ENCODE measurements at places on chromosomes 4 and X. TPM values are rescaled to one million over a fixed set of nuclear protein-coding genes. Genes with fewer than 3 reads are reported as not detected.

PDS5A gene
- 56.6 TPM for total RNA-seq

ZAR1 gene
- not detected for total RNA-seq

CNGA1 gene
- 0.60 TPM for total RNA-seq

CXCL1 gene
- total RNA-seq: 2.2 TPM

DNA sequence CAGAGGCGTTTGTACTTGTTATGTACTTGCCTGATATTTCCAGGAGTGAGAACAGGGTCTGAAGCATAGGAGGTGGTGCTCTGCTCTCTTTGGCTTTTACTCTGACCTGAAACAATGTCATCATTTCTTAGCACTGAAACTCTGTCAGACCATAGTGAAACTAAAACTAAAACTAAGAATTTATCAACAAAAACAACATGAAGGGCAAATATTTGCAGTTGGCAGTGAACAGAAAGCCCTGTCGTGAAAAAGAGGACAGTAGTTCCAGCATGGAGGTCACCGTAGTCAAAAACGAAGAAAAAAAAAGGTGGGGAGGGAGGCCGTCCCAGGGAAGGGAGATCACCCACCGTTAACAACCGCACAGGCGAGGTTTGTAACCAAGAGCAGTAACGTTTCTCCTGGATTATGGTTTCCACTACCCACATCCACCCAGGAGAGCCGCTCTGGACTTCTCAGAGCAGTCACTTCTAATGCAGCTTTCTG, 97.5 kb downstream of the ANK2 start:
- no peak for DNase-seq

DNA sequence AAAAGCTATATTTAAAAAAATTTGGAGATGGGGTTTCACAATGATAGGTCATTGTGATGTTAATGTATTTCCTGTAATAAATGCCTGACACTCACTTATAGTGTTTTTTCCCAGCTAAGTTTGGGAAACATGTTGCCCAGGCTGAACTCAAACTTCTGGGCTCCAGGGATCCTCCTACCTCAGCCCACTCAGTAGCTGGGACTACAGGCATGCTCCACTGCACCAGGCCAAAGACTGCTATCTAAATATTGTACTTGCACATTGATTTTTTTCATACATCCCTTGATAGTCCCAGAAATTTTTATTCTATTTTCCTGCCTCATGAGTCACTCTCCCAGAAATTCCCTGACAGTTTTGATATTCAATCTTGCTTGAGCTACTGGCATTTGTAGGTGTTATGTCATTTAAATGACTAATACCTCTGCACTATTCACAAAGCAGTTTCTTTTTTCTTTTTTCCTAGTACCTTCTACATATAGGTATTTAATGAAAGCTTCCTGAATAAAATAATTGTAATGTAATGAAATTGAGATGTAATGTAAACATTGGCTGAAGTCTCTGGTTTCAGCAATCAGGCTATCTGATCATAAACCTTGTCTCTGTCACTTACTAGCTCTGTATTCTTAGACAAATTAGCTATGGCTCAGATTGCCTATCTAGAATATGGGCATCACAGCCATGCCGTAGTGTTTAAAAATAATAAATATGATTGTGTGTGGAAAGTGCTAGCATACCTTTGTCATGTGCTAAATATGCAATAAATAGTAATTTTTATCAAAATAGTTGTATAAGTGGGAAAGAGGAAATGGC, 1973.0 kb upstream of the AGA start:
- no peak for DNase-seq

- no peak for DNase-seq
These were observed 405.5 kb upstream of the NR3C2 start for GRCh38 chr4:148847544-148848255.

- DNase-seq: no peak
These were observed 1160.9 kb upstream of the PCDH7 start for GRCh38 chr4:29559286-29559685.

DNA sequence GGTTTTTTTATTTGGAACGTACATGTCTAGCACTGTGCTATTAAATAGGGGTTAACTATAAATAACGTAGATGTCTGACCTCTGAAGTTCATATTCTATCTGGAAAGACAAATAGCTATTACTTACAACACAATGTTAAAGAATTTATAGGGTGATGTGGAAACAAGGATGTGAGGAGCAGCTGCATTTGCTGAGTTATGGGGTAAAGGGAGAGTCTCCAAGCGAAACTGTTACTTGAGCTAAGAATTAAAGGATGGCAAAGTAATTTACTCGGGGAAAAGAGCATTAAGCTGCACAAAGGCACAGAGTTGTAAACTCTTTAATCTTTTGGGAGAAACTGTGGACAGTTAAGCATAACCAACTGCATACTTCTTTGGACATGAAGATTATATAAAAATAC, 117.7 kb downstream of the FSTL5 start:
- no peak for DNase-seq

GRCh38 chrX:105317117-105317516, 96.6 kb upstream of the TEX13A start:
- no peak for DNase-seq

- peak; percentile 71 for DNase-seq
These were observed 48.4 kb downstream of the DHRSX start for GRCh38 chrX:2452317-2452784.

All from posterior vena cava (tissue), 2 donors.